ENCODE measurements at places on chromosomes 4 and X.
A peak's percentile ranks its signal among the peaks of the same experiment; 100 is the strongest.

- DNase-seq: no peak
Observed at GRCh38 chr4:8377103-8378075, 63.1 kb downstream of the ACOX3 start.

DNA sequence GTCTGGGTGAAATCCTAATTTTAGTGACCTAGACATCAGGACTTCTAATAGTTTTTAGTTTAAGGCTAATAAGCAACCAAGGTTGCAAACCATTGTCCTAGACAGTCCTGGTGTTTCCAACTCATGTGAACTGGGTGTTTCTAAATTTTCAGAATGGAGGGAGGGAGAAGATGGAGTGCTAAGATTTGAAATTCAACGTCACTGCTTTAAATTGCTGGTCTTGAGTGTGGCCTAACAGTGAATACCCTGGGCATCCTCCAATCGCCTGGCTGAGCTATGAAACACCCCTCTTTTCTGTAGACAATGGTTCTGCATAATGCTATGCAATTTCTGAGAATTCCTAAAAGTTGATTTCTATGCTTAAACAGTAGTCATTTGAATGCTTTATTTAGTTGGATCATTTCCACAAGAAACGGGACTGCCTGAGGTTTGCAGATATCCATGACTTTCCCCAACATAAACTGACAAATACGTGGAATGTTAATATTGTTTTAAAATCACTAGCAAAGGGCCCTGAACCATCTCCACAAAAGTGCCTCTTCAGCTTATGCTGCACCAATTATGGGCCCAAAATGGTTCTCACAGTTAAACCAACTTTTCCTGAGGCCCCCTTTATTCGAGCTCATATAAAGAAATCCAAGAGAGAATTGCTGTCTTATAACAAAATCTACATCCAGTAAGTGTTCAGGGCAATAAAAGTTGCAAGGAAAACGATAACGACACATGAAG is 1.1 kb downstream of the FBXL5 start:
- DNase-seq: no peak

- no peak for DNase-seq
Observed at GRCh38 chrX:76977452-76977851, 469.7 kb upstream of the FGF16 start.

- no peak for DNase-seq
Observed at GRCh38 chr4:56130606-56131155, 181.9 kb downstream of the CEP135 start.

GRCh38 chr4:125187226-125188176 is 127.3 kb upstream of the FAT4 start:
- peak; percentile 77 for DNase-seq

GRCh38 chrX:103175944-103176753 is 38.8 kb upstream of the BEX4 start:
- DNase-seq: peak; percentile 11

GRCh38 chr4:79996851-79997250 is 76.2 kb downstream of the ANTXR2 start:
- DNase-seq: no peak

GRCh38 chr4:15201782-15202181 is 199.5 kb downstream of the CPEB2 start:
- DNase-seq: no peak

GRCh38 chr4:24809815-24810405 is 14.5 kb downstream of the SOD3 start:
- no peak for DNase-seq

DNA sequence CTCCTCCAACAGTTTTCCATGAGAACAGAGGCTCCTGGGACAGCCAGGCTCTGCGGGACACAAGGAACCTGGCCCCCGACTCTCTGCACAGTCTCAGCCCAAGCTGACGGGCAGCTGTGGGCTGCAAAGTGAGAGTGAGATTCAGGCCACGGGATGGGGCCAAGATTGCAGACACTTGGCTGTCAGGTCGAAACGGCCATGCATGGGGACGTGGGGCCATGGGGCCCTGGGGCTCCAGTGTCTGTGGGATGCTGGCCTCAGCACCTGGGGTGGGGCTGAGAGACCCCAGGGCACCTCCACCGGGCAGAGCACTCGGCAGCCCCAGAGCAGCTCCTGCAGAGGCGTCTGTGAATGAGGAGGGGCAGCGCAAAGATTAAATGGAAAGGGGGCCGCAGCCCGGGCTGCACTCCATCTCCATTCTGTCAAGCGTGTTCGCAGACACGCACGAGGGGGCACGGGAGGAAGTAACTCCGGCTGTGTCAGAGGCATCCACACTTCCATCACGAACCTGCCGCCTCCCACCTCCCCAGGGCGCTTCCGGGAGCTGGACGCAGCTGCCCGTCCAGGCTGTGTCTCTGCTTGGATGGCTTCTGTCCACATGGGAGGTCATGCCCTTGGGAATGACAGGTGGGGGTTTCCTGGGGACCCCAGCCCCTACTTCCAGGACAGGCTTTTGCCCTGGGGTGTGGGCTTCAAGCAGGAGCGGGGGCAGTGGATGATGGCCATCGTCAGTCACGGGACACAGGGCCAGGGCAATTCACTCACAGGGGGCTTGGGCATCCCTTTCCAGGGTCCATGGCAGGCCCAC is 82.8 kb upstream of the NKX1-1 start:
- DNase-seq: no peak

DNA sequence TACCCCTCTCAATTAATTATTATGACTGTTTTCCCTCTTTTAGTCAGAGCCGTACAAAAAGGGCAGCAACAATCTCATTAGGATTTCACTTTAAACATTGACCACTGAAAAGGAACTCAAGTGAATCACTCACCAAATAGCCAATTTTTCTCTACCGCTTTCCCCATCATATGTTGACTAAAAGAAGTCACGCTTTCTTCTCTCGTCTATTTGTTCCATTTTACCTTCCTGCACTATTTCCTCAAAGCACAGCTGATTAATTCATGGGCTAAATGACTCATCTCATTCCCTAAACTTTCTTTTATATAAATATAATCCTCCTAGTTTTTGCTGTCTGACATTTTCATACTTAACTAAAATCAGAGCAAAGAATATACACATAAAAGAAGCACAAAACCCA is 8.2 kb downstream of the MID1 start:
- no peak for DNase-seq

DNA sequence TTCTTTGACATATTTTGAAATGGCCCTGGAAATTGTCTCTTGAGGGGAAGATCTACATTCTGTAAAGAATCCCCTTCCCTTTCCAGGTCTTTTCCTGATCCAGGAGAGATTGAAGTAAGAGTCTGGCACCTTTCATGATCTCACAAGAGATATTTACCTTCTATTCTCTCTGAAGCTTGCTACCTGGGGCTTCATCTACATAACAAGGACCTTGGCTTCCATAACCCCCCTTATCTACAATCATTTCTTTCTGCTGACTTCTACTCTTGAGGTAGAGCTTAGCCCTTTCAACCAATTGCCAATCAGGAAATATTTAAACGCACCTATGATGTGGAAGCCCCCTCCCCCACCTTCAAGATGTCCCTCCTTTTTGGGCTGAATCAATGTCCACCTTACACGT is 383.7 kb upstream of the MAGEB18 start:
- no peak for DNase-seq

DNA sequence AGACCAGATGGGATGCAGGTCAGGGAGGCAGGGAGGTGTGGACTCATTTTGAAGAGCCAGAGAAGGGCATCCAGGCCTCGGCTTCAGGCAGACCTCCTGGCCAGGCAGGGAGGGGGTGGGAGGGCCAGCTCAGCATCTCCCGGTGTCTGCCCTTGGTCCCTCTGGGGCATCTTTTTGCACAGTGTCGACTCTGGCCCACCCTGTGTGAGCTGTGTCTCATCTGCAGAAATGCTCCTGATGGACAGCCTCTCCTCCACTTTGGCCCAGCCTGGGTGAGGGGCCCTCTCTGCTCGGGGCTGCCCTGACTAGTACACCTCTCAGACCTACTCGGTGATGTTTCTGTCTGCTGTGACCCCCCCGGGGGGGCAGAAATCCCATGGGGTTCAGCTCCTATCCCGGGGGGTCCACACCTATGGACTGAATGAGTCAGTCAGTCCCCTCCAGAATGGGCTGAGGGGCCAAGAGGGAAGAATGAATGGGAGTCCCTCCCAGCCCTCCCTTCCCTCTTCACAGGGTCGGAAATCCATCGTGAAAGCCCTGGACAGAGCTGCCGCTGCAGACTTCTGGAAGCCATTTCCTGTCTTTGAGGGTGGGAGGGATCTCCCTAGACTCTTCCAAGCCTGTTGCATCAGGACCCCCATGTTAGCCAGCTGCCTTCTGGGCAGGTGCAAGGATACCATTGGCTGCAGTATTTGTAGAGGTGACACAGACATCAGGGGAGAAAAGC is 196.7 kb upstream of the PSAPL1 start:
- DNase-seq: no peak

GRCh38 chrX:122788216-122788615 is 395.9 kb upstream of the GRIA3 start:
- DNase-seq: no peak

All from AG09319 (cell line).